NCI-H226 (cell line): ENCODE measurements at places on chromosomes 6 and 20.

GRCh38 chr20:63080811-63081210 lies 74.0 kb upstream of the BHLHE23 start:
- DNase-seq = no peak

DNA sequence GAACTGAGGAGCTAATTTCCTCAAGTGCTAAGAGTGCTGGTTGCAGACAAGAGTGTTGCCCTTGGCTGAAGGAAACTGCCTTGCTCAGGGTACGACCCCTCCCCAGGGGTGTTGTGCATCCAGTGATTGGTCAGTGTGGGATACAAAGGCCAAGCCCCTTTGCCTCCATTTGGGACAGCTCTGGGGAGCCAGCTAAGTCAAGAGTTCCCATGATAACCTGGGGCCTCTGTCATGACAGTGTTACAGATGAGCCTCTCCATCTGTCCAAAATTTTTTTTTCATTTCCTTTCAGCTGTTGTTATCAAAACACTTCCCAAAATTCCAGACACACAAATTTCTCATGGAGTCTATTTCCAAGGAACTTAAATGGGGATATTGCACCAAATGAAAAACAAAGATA lies 93.3 kb downstream of the HS3ST5 start:
- DNase-seq = no peak

GRCh38 chr6:136051140-136051775 lies 198.9 kb downstream of the MTFR2 start:
- DNase-seq = peak; percentile 68

- no peak for DNase-seq
Observed at GRCh38 chr6:75326557-75327258, 42.1 kb upstream of the TMEM30A start.

DNA sequence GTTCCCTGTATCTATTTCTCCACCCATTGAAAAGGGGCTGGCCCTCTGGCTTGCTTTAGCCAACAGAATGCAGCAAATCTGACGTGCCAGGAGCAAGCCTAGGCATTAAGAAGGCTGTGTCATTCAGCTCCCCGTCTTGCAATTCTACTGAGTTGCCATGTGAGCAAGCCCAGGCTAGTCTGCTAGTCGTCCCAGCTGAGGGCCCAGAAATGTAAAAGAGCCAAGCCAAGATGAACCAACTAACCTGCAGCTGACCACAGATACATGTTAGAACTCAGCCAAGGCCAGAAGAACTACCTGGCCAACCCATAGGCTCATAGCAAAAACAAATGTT lies 30.1 kb downstream of the PREP start:
- no peak for DNase-seq

DNA sequence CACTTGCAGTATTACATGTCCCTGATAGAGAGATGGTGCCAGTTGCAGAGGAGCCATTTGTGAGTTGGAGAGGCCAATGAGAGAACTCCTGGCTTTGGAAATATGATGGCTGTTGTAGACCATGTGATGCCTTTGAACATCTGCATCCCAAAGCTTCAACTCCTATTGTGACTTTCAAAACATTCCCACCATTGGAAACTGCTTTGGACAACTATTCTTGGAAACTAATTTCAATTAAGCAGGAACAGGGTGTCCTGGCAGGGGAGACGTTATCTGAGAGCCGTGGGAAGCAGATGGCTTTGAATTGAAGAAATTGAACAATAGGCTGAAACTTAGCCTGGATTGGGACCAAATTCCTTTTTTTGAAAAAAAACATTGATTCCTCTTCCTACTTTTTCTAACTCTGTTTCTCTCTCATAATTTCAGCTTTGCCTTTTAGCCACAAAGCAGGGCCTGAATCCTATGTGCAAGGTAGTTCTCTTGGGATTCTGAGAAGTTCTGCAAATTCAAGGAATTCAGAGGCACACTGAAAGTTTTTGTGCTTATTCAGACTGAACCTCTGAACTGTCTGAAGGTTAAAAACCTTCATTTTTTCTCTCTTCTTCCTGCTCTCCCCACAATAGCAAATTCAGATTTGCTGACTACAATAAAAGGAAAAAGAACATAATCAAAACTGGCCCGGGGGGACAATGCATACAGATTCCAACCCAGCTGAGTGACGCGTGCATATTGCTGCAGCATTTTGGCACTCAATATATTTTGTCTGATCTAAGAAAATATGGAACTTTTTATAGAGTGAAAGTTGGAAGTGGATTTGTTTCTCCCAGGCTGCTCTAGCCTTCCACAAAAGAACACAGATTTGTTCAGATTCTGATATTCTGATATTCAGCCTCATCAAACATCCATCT lies 720.4 kb upstream of the CHD6 start:
- no peak for DNase-seq
